Stimulated activated CD4-positive, alpha-beta T cell treated with anti-CD3 and anti-CD28 coated beads, TNF-alpha, amount 100 ng/mL, for 48 hours (primary cell): ENCODE measurements at places on chromosomes 16 and 17.

GRCh38 chr16:11611871-11612664 is 25.3 kb upstream of the LITAF start:
- no peak for DNase-seq

GRCh38 chr17:76353004-76353598 is 615 bp downstream of the PRPSAP1 start:
- DNase-seq = no peak

DNA sequence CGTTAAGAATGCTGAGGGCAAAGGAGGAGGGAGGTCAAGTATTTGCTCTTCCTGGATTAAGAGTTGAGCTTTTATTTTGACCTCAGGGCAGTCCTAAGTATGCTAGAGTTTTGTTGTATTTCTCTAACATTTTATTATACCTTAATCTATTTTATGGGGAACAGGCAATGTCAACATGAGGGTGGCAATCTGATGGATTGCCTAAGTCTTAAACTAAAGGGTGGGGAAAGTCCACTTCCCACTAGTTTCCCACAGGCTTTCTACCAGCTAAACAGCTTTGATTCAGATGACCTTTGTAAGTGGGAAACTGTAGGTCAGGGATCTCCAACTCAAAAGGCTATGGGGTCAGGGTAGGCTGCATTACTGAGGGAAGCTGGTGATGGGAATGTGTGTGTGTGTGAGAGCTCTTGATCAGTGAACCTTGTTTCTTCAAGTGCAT is 24.9 kb downstream of the HSD17B2 start:
- no peak for DNase-seq

GRCh38 chr17:41655611-41656111 is 31.3 kb upstream of the KRT17 start:
- DNase-seq = no peak

DNA sequence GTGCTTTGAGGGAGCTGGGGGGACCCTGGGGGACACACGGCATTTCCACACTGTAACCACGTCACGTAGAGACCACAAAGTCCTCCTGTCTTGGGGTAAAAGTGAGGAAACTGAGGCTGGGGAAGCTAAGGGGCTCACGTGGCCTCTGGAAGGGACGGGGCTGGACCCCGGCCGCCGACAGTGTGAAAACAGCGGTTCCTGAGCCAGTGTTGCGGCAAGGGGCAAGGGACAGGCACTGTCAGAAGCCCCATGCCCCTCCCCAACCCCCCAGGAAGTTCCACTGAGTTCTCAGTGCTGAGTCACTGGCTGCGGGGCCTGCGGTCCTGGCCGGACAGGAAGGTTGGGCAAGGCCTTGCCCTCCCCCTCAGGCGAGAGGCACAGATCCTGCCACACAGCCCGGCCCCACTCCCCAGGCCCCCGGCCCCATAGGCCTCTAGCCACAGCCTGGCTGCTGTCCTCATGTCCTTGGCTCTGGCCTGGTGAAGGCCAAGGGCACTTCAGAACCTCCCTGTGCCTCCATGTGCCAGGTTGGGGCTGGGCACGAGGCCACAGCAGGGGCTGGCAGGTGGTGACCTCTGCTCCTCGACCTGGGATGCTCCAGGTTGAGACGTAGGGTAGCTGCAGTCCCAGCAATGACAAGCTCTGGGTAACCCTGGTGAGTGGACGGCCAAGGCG is 5.0 kb upstream of the CCDC57 start:
- DNase-seq = no peak

- no peak for DNase-seq
These were observed 24.9 kb upstream of the ADAMTS18 start for GRCh38 chr16:77459534-77460254.

DNA sequence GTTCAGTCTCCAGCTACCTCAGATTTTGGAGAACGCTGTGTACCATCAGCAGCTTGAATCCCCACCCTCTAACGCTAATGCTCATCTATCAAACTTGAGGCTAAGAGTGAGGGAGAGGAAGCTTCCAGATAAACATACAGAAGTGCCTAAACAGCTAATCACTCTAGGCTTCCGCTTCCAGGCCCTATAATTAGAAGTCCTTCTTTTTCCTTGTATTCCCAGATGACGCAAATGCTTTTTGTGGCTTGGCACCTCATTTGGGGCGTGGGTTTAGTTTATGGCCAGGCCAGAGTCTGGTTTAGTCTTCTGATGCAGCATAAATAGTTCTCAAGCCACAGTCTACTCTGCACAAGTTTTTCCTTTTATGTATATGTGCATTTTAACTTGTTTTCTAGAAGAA is 263.4 kb downstream of the BCAS3 start:
- no peak for DNase-seq

GRCh38 chr17:81410852-81411251 is 15.6 kb downstream of the BAHCC1 start:
- DNase-seq = no peak

- DNase-seq = no peak
These were observed 47.1 kb downstream of the RPTOR start for GRCh38 chr17:80591788-80592187.
